Naive thymus-derived CD4-positive, alpha-beta T cell (primary cell): ENCODE measurements at places on chromosomes 11 and 22. TPM values are rescaled to one million over a fixed set of nuclear protein-coding genes. Genes with fewer than 3 reads are reported as not detected.

The SART1 gene
- 94.7 TPM for total RNA-seq

The NAALADL1 gene
- 18.8 TPM for total RNA-seq

The GLYATL2 gene
- total RNA-seq, result not detected

The MYEOV gene
- not detected in 2 replicates for total RNA-seq

The WT1 gene
- total RNA-seq, result not detected in 2 replicates

The CXCR5 gene
- 2.3 TPM for total RNA-seq

The KCTD14 gene
- total RNA-seq, result not detected

DNA sequence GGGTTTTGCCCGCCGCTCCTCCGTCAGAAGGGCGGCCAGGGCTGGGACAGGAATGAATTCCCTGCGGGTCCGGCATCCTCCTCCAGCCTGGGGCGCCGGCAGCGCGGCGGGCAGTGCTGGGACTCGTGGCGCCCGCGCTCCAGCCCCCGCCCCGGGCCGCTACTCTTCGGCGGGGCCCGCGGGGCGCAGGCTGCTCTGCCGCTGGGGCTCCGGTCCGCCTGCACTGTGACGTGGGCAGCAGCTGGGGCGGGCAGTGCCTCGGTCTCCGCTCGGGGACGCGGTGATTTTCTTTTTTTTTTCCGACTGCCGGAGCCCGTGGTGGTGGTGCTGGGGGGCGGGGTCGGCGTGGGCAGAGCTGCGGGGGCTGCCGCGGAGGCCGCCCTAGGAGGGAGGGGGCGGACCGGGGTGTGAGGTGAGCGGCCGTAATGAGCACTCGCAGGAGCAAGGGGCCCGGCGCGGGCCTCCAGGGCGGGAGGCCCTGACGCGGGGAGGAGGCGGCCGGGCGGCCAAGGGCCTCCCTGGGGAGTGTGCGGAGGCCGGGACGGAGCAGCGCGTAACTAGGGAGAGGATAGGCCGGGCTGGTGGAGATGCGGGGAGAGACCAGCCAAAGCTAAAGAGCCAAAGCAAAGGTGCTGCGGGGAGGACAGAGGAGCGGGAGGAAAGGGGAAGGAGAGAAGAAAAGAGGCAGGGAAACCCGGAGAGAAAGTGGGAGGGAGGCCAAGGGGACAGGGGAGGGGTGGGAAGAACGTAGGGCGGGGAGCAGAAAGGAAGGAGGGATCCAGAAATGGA, 73.3 kb upstream of the ZBED5 start:
- DNase-seq, result peak; percentile 30

- no peak for DNase-seq
These were observed 746.4 kb downstream of the BRD1 start for GRCh38 chr22:49081261-49081666.

DNA sequence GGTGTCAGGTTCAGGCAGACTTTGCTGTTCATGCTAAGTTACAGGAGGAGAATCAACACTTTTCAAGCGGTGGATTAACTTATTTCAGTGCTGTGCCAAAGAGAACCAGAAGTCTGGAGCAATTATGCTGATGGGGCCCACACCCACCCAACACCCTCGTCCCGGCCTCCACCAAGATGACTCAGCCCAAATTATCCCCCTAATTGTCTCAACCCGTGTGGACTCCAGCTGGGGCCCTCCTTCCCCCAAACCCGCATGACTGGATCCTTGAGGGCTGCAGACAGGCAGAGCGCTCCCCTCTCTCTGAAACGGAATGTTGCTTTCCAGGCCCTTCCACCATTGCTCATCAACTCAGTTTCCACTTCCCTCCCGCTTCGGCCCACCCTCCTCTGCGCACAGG, 34.6 kb upstream of the MN1 start:
- DNase-seq, result no peak

- DNase-seq, result no peak
These were observed 18.2 kb upstream of the C11orf96 start for GRCh38 chr11:43924112-43924855.

- no peak for DNase-seq
These were observed 5.9 kb upstream of the MMP3 start for GRCh38 chr11:102849311-102849710.
